ENCODE measurements at places on chromosomes 3 and 15.

DNA sequence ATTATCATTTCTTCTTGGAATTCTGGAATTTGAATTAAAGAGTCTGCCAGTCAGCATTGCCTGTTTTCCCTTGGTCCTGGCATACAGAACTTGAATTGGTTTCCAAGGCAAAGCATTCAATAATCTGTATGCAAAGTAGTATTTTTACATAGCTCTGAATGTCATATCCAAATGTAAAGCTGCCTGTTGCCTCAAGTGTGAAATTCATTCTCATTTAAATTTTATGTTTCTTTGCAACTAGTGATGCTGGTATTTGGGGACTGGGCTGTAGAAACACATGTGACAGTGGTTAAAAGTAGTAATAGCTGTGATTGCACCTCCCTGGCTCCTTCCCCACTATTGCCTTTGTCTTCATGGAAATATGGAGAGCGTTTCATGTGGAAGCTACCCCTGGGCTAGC, 743.9 kb upstream of the GOLIM4 start:
- no peak for DNase-seq

- DNase-seq = no peak
Measured at GRCh38 chr15:100728371-100729201, 126.2 kb downstream of the ASB7 start.

DNA sequence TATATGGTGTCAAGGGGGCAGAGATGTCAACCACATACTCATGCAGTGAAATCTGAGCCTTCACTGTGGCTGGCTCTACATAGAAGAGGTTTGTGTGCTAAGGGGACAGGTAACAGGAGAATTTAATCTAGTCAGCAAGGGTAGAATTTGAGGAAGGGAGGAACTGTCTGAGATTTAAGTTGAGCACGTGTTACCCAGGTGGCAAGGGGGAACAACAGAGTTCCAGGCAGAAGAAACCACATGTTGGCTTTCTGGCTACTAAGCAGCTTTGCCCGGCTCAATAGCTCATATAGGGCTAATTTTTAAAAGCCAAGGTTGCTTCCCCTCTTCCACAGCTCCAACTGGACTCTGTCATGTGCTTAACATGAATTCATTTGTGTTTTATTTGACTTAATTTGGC, 397.6 kb downstream of the EDEM1 start:
- DNase-seq = no peak

DNA sequence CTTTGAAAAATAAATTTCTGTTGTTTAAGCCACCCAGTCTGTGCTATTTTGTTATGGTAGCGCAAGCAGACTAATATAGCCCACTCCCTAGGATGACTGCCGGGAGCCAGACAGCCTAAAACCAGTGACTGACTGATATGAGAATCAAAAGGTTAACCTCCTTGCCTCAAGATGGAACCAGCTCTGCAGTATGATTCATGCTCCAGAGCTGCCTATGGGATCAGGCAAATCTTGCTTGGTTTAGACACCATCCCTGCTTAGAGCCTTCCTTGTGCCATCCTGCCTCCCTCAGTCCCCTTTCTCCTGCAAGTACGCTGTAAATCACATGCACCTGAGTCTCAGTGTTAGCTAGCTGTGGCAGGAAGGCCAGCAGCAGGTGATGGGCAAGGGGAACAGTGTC, 39.3 kb downstream of the TRANK1 start:
- DNase-seq = no peak

DNA sequence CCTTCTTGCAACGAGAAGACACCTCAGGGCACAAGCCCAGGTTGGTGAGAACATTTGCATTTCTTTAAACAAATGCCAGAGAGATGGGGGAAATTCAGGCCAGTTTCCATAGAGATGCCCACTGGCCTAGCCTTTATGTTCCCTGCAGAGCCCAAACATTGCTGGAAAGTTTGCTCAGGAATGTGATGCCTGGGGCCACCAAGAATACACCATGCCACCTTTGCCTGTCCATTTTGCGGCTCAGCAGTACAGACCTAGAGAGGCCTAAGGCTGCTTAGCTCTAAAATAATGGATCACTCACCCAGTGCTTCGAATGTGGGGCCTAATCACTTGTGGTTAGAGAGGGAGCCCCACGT, 210.0 kb downstream of the RPLP1 start:
- DNase-seq = no peak

GRCh38 chr15:88242586-88243555, 13.7 kb downstream of the NTRK3 start:
- no peak for DNase-seq

- no peak for DNase-seq
Measured at GRCh38 chr3:197364410-197365071, 66.1 kb upstream of the DLG1 start.

DNA sequence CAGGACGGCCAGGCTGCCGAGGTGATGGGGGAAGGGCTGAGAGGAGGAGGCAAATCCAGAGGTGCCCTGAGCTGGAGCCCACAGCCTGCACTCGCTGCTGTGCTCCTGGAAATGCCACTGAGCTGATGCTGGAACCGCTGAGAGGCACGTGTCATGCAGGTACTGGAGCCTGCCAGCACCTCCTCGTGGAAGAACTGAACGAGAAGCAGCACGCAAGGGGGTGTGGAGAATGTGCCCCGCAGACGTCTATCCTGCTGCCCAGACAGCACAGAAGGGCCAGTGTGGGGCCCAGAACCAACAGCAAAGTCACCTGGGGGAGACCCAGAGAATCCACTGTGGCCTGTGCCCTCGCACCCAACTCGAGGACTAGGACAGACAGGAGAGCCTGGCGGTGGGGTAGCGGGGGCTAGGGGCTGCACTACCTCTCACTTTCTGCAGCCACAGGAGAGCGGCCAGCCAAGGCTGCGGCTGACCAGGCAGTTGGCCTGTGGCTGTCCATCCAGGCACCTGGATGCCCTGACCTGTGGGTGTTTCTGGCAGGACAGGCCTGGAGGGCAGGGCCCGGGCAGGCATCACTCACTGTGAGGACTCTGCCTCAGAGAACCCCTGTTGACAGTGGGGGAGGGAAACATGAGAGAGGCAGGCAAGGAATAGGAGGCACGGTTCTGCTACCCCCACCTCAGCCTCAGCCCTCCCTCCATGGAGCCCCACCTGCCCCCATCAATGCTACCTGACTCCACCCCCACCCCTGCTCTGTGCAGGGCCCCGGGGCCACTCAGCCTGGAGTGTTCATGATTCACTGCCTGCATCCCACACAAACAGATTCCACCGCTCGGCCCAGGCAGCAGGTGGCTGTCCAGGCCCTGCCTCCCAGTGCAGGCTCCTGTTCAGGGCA, 213.1 kb downstream of the TBC1D2B start:
- no peak for DNase-seq

DNA sequence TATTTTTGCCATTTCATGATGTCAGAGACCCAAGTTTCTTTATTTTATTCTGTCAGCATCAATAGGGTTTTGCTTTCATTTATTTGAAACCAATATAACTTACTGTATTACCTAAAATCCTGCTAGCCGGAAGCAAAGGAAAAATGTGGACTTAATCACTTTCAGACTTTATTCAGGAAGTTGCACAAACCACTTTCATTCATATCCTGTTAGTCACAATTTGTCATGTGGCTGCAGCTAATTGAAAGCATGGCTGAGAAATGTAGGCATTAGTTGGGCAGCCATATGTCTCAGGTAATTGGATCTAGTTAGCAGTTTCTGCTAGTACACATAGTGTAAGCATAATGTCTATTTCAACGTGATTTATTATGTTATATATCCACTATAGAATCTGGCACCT, 462.3 kb upstream of the SGO1 start:
- DNase-seq = no peak

GRCh38 chr15:78800189-78800588, 11.1 kb downstream of the ADAMTS7 start:
- DNase-seq = no peak

DNA sequence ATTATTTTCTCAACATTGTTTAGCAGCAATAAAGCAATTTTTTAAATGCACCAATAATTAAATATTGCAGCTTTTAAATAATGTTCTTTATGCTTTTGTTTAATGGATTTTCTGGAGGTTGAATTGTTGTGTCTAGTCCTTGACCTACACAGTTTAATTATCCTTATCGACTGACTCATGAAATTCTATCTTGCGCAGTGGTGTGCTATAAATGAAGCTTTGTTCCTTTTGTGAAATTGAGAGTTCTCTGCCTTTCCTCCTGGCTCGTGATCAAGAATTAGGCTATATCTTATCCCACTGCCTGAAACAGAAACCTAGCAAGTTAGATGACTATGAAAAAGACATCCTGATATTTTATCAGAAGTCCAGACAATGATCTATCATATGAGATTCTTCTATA, 37.0 kb upstream of the PIK3R4 start:
- no peak for DNase-seq

Measured in C1 segment of cervical spinal cord (tissue), 14 donors.